Activated T-helper 9 cell treated with anti-CD3 and anti-CD28 coated beads, Interleukin-2, amount 50 U/mL, for 16 hours (primary cell): ENCODE measurements at places on chromosomes 4 and X.

DNA sequence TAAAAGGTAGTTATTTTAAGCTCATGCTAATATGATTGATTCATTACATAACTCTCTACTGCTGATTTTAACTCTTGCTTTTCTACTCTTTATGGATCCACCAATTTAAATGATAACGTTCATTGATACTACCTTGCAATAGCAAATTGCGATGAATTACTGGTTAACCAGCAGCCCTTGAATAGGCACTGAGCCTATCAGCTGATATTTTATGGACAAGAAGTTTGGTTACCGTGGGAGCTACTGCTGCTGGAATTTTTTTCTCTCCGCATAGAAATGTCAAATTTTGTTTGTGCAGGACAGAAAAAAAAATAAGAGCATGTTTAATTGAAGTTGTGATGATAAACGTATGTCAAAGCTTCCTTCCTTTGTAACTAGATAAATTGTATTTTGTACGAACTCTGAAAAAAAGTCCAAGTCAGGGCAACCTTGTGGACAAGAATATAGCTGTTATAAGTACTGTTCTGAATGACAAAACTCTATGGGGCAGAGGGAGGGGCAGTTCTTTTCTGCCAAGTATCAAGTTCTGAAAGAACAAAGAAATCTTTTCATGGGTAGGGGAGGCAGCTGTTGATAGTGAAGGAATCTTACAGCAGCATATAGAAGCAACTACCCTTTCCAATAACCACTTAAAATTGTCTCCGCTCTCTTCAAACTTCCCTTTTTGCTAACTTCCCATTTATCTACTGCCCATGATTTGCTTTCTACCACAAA lies 434.9 kb upstream of the PABPC4L start:
- DNase-seq, result no peak

DNA sequence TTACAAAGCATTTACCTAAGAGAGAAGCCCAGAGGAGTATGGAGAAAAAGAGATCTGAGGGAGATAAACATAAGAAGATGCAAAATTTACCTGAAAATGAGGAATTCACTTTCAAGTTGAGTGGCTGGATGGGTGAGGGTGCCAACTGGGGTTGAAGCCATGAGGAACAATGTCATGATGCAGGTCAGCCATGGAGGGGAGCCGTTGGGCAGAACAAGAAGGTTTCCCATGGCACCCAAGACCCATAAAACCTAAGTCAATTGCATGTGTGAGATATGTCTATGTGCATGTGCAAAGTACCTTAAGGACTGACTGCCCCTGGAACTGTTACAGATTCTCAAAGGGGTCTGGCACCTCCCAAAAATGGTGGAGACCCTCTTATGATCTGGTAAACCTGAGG lies 46.6 kb upstream of the PRRG1 start:
- DNase-seq, result no peak

DNA sequence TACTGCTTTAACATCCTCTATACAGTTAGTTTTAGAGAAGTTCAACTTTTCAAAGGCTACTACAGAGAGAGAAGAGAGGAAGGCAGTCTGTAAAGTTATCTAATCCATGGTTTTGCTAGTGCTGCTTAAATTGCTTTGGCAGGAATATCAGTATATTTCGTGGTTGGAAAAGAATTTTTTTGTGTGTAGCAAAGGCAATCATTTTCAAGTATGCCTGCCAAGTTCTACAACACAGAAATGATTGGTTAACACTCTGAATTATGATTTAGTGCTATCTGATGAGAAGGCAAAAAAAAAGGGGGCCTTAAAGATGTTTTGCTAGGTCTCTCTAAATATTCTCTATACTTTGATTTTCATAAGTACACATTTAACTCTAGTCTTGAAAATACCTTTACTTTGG lies 133.1 kb downstream of the JADE1 start:
- no peak for DNase-seq

DNA sequence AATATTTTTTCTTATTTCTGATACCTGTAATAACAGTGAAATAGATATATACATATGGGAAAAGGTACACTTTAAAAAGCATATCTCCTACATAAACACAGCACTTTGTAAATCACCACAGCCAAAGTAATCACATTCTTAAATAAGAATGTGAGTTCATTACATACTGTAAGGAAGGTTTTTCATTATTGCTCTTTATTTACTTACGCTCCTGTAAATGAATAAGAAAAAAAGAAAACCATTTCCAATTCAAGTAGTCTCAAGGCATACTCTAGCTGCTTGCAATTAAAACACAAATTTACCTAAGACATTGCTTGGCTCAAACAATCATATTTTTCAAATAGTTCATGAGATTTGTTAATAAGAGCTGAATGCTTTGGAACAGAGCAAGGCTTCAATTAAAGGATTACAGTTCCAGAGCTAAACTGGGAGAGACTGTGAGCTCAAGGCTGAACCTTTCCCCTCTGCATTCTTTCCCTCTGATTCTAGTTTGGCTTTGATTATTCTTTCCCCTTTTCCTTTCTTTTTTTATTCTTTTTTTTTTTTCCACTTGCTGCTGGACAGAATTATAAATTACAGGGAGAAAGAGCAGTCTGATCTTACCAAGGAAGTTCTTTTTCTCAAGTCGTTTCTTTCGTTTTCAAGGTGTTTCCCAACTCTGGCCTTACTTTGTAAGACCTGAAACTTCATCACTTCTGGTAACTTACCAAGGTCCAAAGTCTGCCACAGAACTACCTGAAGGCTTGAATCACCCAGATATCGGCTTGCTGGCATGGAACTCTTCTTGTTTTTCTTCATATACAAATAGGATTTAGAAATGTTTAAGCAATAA lies 278.3 kb downstream of the INPP4B start:
- DNase-seq, result no peak

DNA sequence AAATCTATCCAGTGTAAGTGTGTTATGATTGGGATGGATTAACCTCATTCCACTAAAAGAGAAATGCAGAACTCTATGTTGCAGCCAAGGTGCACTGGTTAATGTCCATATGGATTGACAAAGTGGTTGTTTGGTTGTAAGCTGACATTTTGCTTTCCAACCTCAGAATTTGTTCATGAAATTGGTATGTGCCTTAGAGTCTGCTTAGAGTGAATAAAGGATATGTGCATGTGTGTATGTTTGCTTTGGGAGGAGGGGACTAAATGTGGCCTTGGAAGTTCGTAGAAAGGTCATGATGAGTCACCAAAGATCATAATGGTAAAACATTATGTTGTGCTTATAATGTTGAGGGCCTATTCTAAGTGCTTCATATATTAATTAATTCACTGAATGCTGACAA lies 44.1 kb upstream of the MBNL3 start:
- no peak for DNase-seq

DNA sequence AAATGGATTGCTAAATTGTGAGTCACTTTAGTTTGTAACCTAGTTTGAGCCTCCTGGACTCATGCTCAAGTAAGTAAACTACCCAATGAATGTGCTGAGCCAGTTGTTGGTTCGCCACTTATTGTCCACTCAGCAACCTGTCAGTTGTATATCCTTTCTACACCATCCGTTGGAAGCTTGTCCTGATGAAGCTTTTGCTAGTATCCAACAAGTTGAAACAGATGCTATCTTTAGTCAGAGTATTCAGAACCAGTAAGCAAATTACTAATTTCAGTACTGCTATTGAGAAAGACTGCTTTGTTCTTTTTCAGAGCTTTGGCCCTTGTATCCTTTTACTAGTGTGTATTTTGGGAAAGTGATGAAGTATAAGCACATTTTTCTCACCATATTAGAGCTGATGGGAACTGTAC lies 4.3 kb upstream of the NAA15 start:
- DNase-seq, result no peak

DNA sequence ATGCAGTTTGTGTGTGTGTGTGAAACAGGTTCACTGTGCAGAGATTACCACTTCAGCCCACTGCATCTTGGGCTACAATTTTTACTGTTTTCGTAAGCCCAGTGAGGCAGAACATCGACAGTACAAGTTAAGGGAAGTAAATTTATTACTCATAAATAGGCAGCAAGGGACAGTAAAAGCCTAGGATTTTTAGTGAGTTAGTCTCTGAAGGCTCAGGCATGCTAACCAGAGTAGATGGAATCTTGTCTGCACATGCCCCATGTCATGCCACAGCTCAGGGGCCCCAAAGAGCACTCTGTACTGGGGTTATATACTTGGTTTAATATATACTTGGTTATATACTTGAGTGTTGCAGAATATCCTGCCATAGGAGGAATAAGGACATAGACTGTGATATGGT lies 825.7 kb downstream of the TECRL start:
- DNase-seq, result no peak

DNA sequence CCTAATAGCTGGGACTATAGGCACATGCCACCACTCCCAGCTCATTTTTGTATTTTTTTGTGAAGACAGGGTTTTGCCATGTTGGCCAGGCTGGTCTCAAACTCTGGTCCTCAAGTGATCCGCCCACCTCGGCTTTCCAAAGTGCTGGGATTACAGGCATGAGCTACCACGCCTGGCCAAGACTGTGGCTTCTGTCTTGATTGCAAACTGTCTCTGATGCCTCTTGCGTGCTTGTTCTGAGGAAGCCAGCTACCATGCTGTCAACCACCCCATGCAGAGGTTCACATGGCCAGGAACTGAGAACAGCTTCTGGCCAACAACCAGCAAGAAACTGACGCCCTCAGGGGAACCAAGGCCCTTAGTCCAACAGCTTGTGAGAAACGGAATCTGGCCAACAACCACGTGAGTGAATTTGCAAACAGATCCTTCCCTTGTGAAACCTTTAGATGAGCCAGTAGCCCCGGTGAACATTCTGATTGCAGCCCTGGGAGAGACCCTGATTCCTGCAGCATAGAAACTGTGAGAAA lies 71.2 kb downstream of the SUPT20HL2 start:
- no peak for DNase-seq

DNA sequence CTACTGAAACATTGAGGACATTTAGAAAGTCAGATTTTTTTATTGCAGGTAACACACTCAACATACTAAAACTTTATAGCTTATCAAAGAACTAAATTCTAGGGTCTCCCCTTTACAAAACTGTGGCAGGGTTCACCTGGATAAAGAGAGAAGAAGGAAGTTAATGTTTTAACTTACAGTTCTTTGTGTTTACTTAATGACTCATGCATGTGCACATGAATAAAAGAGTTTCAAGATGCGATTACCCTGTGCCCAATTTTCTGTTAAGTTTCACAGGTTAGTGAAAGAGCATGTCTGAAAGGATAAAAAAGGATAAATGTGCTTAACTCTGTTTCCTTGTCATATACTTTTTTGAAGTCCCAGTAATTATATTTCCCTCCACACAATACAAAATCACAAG lies 16.8 kb downstream of the DCAF8L1 start:
- no peak for DNase-seq

- no peak for DNase-seq
Observed at GRCh38 chrX:132227383-132228112, 8.3 kb upstream of the RAP2C start.

DNA sequence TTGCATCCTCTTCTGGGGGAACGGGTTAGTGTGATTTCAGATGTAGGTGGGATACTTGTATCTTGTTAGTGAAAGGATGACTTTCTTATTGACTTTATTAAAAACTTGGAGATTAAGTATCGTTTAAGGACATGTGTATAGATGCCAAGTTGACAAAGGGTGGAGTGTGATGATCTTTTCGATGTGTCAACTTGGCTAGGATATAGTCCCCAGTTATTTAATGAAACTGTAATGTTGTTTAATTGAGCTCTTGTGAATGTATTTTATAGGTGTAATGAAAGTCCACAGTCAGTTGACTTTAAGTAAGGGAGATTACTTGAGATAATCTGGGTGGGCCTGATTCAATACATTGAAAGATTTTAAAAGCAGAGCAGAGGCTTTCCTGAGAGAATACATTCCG lies 127.0 kb downstream of the AASDH start:
- no peak for DNase-seq

DNA sequence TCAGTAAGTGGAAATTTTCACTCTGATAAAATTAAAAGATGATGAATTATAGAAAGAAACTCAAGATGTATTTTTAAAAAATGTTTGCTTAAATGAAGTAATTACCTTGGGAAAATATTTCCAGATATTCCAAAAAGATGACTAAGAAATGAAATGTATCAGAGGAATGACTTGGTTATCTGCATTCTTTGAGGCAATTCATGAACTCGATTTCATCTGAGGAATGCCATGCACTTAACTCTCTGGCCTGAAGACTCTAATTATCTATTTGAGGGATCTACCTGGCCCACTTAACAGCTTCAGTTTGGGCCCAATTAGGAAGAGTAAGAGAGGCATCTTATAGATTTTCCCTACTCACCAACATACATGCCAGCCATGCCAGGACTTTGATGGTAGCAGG lies 182.3 kb downstream of the INPP4B start:
- no peak for DNase-seq

GRCh38 chrX:131302701-131303100 lies 13.6 kb upstream of the IGSF1 start:
- DNase-seq, result no peak

- no peak for DNase-seq
Observed at GRCh38 chrX:139720136-139720535, 12.2 kb upstream of the MCF2 start.

DNA sequence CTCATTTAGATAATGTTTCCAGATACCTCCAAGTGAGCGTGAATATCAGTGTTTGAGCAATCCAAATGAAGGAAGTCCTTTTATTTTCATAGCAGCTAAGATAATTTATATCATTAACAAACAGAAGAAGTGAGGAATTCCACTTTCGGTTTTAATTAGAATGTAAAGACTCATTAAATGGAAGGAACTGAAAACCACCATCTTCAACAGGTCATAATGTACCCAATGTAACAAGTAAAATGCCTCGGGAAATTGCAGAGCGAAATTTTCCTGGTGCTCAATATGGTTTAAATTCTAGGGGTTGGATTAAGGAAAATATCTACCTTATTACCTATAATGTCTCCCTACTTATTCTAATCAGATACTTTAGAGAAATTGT lies 33.9 kb upstream of the SLC9A7 start:
- no peak for DNase-seq

DNA sequence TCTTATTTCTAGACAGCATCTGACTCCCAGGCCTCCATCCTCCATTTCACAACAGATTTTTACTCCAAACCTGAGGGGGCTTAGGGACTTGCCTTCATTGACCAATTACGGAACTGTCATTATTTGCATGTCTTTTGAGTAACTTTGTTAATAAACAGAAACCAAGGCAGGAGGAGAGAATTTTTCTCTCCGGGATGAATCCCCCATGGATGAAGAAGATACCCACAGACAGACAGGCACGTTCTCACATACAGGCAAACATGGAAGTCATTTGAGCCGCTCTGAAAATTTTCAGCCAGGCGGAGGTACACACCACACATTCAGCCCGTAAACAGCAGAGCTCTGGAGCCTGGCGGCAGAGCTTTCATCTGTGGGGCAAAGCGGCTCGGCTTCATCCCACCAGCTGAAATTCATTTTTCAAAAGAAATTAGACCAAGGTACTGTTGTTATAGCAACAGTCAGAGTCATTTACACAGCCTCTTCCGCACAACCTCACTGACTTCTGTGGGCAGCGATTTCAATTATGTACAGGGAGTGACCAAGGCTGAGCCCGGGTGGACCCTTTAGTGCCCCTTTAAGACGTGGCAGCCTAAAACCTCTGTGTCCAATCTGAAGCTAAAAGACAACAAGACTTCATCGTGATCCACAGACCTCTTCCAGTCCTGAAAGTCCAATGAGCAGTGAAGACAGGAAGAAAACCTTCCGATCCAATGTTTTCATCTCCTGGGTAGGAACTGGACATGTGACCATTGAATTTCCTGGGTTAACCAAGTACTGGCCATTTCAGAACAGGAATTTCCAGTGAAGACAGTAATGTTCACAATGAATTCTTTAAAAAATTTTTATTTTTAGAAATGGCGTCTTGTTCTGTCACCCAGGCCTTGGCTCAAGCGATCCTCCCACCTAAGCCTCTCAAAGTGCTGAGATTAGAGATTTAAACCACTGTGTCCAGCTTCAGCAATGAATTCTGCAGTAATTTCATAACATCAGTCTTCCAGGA lies 237.0 kb downstream of the MGST2 start:
- DNase-seq, result no peak

- DNase-seq, result no peak
Observed at GRCh38 chrX:151759041-151759708, 24.6 kb downstream of the CNGA2 start.
